ENCODE measurements at places on chromosomes 11 and 22.

GRCh38 chr11:129145276-129145675 is 46.8 kb downstream of the ARHGAP32 start:
- no peak for DNase-seq

- no peak for DNase-seq
Observed at GRCh38 chr11:134582770-134583095, 170.7 kb upstream of the B3GAT1 start.

- no peak for DNase-seq
Observed at GRCh38 chr11:130583801-130584211, 135.4 kb downstream of the ADAMTS15 start.

DNA sequence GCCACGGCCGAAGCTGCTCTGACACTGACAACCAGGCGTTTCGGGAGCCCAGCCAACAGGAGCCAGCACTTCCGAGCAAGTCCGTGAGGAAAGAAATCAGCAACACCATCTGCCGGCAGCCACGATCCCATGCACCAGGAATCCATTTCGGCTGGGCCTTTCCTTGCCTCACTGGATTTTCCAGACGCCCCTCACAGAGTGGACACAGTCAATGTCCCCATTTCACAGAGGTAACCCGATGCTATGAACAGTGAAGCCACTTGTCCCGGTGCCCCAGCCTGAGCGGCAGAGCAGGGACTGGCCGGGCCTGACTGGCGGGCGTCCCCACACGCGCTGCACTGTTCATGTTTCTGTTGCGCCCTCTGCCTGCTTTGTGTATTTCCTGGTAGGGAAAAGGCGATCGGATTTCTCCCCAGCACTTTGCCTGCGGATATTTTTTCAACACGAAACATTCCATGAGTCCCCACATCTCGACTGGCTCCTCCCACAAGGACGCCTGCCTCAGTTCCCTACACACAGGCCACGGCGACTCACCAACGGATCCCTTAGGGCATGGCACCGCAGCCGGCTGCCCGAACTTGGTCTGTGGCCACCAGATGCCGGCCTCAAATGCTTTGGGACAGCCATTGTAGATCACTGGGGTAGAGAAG is 55.3 kb downstream of the TRMU start:
- DNase-seq, result no peak

DNA sequence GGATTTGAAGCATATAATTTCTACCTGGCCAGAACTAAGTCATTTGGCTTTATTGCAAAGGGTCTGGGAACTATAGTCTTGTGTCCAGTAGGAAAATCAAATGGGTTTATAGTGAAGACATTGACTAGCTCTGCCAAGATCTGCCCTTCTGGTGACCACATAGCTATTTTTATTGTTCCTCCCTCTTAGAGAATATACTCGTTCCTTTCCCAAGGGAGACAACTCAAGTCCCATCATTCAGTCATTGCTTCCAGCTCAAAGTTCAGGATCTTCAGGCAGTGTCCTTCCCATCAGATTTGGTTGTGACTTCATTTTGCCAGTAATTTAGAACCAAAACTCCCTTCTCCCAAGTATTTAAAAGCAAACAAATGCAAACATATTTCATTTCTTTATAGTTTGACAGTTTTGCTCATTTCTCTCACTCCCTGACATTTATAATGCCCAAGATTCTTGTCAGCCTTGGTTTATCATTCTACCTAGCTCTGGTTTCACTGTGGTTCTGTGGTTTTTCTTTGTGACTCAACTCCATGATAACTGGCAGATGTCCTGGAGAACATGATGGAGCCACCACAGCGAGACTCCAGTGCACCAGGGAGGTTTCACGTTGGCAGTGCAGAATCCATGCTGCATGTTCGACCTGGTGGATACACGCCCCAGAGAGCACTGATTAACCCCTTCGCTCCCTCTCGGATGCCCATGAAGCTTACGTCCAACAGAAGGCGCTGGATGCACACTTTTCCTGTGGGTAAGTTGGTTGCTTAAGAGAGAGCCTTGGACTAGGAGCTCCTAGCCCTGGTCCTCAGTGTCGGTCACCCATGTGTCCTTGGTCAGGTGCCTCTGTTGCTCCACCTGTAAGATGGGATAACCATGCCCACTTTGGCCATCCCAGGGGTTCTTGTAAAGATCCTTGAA is 64.9 kb downstream of the DEPDC5 start:
- no peak for DNase-seq

- no peak for DNase-seq
Observed at GRCh38 chr11:13486926-13487660, 8.7 kb downstream of the PTH start.

- peak; percentile 24 for DNase-seq
Observed at GRCh38 chr22:36741204-36741793, 34.6 kb downstream of the IFT27 start.

DNA sequence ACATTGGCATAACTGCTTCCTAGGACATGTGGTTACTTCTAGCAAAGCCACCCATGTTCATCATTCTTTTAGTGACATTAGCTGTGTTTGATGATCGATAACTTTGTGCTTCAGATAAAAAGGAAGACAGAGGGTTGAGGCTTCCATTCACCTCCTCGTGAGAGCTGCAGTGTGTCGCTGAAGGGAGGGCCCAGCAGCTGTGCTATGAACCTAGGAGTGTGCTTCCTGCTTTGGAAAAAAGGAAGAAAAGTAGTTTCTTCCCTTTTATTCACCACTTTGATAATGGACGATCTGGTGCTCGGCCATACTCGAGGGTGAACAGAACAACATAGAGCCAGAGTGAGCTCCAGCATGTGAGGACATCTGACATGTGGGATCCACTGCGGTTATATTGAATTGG is 6.1 kb upstream of the RFPL2 start:
- DNase-seq, result no peak

GRCh38 chr11:60978546-60979380 is 7.3 kb downstream of the CD6 start:
- no peak for DNase-seq

DNA sequence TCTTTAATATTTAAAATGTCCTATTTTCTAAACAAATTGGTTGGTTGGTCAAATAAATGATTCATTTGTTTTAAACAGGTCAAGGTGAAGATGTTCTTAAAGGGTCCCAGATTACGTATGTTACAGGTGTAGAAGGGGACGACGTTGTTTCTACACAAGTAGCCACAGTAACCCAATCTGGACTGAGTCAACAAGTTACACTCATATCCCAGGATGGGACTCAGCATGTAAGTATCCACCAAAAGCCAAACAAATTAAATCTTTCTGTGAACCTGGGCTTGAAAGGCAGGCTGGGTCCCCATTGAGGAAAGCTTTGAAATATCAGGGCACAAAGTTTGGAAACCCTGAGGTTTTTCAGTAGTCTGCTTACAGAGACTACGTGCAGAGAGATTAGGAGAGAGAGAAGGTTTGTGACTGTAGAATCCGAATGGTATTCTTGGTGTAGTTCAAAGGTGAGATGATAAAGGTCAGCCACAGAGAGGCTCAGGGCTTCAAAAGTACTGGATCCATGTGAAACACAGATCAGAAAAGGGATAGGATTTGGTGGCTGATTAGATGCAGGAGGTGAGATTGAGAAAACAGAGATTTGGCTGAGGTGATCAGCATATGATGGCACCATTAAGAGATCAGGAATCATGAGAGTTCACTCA is 51.7 kb downstream of the ZNF143 start:
- DNase-seq, result no peak

DNA sequence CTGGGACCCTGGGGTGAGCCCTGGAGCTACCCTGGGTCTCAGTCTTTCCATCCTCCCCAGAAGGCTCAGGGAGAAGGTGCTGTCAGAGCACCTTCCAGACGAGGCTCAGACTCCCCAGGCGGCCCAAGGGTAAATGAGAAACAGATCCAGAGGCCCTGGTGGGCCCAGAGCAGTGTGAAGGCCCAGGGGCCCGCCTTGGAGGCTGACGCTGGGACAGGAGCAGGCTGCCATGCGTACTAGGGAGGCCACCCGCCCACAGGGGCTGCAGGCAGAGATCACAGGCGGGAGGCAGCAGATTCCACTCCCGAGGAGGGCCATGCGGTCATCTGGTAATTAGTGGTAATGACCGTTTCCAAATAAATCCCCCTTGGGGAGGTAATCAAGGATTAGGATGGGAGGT is 5.2 kb downstream of the WNT11 start:
- no peak for DNase-seq

DNA sequence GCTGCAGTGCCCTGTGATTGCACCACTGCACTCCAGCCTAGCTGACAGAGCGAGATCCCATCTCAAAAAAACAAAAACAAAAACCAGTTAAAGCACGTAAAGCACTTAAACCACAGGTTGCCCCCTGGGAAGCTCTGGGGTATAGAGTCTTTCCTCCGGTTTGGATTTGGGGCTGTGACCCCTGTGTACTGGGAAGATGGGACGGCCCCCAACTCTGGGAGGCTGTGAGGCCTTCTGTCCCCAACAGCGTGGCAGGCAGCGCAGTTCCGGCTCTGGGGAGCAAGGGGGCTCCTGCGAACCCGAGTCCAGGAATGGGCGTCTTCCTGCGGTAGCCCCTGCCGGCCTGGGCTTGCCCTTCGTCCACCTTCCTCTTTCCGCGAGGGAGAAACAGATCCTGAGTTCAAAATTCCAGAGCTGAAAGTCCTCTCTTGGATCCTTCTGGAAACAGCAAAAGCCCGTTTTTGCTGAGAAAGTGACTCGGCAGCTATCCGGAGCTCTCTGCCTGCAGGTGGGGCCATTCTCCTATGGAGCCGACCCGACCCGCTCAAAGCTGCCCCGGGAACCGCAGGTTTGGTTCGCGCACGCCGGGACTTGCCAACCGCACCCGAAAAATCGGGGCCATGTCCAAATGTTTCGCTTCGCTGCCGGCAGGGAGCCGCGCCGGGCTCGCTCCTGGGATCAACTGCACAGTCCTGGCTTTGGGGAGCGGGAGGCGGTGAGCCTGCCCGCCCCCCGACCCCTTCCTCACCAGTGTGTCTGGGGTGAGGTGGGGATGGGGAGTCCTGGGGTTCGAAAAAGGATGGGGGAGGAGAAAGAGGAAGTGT is 36.3 kb upstream of the POLA2 start:
- DNase-seq, result peak; percentile 61

- DNase-seq, result no peak
Observed at GRCh38 chr22:38397189-38398085, 57.6 kb downstream of the KCNJ4 start.

Data from GM19239 (cell line).